ENCODE measurements at places on chromosomes 4 and X.

GRCh38 chr4:41177016-41177415 is 37.3 kb downstream of the APBB2 start:
- peak; percentile 60 for DNase-seq

DNA sequence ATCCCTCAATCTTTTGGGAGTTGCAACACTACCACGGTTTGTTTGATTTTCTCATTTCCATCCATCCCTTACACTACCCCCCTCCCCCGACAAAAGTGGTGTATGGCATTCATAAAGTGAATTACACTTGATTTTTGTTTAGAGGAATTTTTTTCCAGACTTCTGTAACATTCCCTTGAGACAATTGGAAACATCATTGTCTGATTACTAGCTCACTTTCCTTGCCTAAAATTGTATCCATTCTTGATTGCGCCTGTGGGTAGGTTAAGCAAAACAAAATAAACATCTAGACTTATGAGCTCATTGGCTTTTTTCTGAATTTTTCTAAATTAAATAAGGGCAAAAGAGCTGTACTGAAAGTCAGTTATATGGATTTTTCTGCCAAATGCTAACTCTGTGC is 3.5 kb downstream of the GPC3 start:
- no peak for DNase-seq

DNA sequence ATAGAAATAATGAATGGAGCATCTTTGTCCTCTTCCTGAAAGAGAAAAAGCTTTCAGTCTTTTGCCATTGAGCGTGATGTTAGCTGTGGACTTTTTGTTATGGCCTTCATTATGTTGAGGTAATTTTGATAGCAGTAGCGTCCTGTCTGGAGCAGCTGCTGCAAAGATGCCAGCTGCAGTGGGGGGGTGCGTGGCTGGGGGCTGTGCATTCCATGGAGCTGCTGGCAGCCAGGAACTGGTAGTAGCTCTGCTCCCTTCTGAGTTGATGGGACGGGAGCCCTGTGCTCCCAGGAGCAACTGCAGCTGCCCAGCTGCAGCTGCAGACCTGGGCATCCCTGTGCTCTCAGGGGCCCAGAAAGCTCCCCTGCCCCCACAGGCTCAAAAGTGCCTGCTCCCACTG is 50.4 kb downstream of the CCDC160 start:
- no peak for DNase-seq

- DNase-seq: peak; percentile 66
Observed at GRCh38 chr4:127783026-127783769, 1.1 kb downstream of the HSPA4L start.

DNA sequence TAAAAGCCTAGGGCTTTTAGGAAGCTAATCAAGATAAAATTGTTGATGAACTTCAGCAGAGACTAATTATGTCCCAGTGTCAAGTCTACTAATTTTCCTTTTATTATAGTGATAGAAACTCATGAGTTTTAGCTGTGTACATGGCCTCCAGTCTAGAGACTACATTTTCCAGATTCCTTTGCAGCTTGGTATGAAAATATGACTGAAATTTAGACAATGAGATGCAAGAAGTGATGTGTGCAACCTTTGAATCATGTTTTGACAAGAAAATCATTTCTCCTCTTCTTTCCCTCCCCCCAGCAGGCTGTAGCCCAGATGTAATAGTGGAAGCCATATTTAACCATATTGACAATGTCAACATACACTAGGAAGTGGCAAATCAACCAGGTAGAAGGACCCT is 30.3 kb upstream of the IL13RA2 start:
- DNase-seq: no peak

DNA sequence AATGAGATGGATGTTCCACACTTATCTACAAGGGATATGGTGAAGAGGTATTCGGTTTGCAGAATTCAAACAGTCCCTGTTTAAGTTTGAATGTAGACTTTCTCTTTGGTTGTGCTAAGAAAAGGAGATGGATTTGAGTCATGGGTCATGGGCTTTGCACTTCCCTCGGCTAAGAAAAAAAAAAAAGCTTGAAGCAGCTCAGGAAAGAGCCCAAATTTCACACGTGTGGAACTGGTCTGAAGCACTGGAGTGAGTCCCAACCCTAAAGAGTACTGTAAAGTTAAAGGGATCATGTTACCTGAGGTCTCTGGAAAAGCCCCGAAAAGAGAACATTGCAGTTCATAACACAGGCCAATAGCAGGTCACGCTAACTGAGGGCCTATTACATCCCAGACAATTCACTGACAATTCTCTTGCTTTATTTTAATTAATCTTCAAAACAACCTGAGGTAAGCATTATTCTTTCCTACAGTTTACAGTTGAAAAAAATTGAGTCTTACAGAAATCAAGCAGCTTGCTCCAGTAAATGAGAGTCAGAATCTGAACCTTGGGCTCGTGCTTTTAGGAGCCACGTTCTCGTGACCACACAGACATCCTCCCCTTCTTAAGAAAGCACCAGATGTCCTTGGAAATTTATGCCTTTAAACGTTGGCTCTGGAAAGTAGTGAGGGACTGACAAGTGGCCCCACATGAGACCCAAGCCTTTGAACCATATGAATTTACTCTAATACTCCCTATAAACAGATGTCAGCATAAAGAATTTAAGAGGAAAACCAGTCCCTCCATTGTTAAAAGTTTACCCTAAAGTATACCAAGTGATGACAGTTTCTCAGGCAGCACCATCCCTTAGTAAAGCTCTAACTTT is 89.3 kb downstream of the MAD2L1 start:
- no peak for DNase-seq

GRCh38 chrX:111322231-111322855 is 52.1 kb upstream of the CAPN6 start:
- DNase-seq: no peak

DNA sequence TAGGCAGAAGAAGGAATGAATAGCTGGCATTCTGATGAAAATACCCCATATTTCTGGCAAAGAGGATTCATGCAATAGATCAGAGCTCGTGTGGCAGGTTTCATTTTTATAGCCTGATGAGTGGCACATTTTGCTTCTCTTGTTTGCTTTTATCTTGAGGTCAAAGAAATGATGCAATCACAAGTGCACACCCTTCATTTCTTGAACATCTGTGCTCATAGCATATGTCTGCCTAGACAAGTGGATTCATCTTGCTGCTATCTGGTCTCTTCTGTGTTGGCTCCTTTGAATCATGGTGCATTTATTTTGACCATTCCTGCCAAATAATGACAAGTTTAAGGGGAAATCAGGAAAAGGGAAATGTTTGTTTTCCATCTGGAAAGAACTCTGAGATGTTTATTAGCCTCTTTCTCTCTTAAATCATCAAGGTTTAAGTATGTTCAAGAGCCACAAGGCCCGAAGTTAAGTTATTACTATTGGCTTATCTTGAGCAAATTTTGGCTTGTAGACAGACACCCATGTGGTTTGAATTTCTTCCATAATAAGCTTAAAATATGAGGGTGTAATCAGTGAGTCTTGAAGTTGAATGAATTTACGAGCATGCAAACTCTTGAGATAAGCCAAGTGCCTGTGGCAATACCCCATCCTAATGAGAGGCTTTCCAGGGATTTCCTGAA is 59.3 kb upstream of the HS3ST1 start:
- no peak for DNase-seq

GRCh38 chr4:37054531-37055077 is 189.9 kb upstream of the NWD2 start:
- DNase-seq: no peak

DNA sequence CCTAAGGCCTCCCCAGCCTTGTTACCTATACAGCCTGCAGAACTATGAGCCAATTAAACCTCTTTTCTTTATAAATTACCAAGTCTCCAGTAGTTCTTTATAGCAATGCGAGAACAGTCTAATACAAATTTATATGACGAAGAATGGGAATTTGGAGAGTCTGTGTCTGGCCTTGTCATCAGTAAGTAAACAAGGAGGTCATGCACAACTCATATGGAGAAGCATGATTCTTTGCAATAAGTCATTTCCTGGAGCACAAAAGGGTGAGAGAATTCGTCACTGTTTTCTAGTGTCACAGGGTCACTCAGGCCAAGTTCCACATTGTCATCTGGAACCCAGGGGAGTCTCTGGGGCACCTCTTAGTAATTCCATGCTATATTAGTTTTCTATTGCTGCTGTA is 49.0 kb upstream of the HS6ST2 start:
- no peak for DNase-seq

- DNase-seq: peak; percentile 90
Observed at GRCh38 chr4:5051278-5052203, at the start of gene STK32B. Gene STK32B (plus strand): TSS chr4:5051480.

GRCh38 chrX:44784241-44784640 is 59.6 kb upstream of the DUSP21 start:
- DNase-seq: no peak

DNA sequence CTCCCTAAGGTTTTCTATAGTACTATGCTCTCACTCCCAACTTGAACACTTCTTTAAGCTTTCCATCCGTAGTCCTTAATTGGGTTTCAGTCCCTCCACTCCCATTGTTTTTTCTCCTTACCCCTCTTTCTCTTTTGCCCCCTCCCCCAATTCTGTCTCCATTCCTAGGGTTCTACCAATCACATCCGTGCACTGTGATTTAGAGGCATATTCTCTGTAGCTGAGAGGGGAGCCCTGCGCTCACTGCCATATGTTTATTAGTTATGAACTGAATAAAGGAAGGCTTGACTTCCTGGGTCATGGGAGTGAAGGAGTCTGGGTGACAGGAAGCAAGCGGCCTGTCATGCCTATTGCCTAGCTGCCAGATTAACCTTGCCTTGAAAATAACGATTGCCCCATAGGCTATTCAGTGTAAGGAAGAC is 471 bp downstream of the MCTS1 start:
- DNase-seq: peak; percentile 51

DNA sequence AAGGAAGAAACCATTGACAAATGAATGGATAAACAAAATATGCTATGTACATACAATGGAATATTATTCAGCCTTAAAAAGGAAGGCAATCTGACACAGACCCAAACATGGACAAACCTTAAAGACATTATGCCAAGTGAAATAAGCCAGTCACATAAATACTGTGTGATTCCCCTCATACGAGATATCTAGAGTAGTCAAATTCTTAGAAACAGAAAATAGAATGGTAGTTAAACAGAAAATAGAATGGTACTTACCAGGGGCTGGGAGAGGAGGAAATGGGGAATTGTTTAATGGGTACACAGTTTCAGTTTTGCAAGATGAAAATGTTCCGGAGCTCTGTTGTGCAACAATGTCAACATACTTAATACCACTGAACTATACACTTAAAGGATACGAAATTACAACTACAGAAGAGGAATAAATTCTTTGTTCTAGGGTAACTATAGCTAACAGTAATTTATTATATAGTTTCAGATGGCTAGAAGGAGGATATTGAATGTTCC is 47.8 kb upstream of the DUSP21 start:
- DNase-seq: no peak

DNA sequence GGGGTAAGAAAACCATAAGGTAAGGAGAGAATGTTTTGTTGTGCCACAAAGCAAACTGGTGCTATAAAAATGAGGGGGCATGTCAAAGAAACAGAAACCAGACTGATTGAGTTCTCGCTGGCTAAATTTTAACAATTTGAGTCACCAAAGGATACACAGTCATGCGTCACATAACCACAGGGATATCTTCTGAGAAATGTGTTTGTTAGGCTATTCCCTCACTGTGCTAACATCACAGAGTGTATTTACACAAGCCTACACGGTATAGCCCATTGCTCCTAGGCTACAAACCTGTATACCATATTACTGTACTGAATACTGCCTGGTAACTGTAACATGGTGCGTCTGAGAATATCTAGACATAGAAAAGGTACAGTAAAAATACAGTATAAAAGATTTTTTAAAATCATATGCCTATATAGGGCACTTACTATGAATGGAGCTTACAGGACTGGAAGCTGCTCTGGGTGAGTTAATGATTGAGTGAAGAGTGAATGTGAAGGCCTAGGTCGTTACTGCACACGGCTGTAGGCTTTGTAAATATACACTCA is 50.1 kb downstream of the FBXW7 start:
- peak; percentile 7 for DNase-seq

DNA sequence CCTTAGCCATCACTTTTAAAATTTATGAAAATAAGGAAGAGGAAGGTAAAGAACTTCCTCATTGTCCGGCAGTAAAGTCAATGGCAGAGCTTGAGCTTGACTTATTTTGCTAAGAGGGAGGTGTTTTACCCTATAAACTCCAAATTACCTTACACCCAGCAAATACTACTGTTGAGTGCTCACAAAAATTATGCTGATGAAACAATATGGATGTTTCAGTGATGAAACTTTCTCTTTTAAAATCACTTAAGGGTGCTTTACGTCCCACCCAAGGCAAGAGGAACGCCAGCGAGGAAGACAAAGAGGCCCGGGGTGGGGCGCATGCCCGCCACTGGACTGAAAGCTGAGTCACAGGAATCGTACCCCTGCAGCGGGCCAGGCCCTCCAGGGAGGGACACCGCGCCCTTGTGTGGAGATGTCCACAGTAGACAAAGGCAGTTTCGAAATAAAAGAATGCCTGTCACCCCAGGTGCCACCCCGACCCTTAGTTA is 560 bp upstream of the TMSB4X start:
- DNase-seq: peak; percentile 80

DNA sequence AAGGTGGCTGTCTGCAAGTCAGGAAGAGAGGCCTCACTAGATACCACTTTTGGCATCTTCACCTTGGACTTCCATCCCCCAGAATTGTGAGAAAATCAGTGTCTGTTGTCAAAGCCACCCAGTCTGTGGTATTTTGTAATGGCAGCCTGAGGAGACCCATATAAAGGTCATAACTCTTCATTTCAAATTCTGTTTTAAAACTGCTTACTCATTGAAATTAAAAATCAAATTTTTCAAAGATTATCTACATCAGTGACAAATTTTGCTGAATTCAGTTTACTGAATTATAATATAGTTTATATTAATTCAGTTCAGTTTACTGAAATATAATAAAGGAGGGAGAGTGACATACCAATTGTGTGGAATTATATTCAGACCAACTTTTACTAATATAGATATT is 133.1 kb upstream of the IL15 start:
- DNase-seq: no peak

GRCh38 chr4:140740422-140740821 is 15.8 kb downstream of the TBC1D9 start:
- DNase-seq: no peak

- peak; percentile 59 for DNase-seq
Observed at GRCh38 chrX:19121898-19122640, at the start of gene ADGRG2. Gene ADGRG2 (minus strand): TSS chrX:19122468. CDS start chrX:19068834, 53,634 bp downstream.

DNA sequence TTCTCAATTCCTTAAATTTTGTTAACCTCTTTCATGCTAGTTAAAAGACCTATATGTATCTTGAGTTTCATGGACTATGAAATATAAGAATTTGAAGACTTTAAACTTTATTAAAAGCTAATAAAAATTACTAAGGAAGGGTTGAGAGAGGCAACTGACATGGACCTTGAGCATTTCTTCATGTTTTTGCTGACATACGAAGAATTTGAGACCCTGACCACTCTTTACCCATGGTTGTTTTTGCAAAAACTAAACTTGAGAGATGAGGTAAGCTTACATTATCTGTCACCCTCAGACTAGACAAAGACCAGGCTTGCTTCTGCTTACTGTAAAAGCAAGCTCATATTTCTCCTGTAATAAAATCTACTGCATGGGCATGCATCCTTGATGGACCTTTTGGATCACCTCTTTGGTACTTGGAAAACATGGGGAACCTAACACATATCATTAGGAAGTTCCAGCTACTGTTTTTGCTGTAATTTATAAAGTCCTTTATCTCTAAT is 338.2 kb upstream of the PABPC4L start:
- DNase-seq: no peak
